ENCODE measurements at places on chromosomes 13 and 19.

DNA sequence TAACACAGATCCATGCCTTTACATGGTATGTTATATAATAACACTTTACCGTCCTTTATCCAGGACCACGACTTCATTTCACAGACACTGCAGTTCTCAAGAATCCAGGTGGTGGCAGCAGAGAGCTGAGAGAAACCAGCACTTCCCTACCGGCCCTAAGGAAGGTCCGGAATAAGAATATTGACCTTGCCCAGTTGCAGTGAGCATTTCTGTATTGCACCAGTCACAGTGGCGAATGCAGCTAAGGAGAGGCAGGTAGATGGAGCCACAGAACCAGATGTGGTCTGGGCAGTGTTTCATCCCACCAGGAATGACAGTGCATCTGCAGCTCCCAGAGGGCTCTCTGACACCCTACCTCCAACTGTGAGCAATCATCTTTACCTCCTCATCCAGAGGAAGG is 44.6 kb downstream of the ZNF787 start:
- DNase-seq, result peak; percentile 54

DNA sequence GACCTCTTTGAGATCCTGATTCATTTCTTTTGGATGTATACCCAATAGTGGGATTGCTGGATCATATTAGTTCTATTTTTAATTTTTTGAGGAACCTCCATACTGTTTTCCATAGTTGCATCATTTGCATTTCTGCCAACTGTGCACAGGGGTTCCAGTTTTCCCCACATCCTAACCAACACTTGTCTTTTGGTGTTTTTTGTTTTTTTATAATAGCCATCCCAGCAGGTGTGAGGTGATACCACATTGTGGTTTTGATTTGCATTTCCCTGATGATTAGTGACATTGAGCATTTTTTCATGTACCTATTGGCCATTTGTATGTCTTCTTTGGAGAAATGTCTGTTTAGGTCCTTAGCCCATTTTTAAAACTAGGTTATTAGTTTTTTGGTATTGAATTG is 18.8 kb upstream of the GPR183 start:
- DNase-seq, result no peak

DNA sequence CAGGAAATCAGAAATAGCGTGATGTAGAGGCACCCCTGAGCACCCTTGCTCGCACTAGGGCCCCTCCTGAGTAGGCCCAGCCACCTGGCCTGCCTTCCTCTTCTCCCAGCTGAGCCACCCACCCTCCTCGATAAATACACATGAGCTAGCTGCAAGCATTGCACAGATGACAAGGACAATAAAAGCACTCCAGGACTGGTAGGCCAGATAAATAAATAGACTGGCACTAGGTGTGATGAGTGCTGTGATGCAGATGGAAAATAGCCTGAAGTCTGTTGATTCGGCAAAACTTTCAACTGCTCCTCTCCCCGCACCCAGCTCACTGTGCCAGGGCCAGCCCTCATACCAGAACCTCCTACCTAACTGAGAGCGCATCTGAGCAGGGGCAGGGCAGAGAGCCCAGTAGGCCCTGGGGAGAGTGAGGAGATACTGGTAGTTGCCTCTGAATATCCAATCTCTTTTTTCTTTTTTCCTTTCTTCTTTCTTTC is 54.5 kb upstream of the GPI start:
- DNase-seq, result no peak

GRCh38 chr13:47067306-47067705 is 170.5 kb upstream of the HTR2A start:
- no peak for DNase-seq

- peak; percentile 29 for DNase-seq
These were observed 33.0 kb downstream of the ACTL9 start for GRCh38 chr19:8665468-8666213.

DNA sequence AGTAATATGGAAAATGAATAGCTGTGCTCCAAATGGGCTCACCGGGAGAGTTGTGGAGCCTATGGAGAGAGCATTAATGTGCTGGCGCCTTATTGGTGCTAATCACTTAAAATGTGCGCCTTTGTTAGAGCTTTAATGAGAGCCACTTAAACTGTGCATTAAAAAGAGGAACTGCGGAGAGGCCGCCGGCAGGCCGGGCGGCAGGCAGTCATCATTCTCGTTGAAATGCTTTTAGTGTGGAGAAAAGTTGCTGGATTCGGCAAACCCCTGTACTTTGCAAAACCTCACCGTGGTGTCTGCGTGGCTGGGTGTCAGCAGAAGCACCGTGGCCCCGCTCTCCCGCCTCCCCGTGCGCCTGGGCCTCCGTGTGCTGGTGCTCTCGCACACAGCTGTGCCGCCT is 105.5 kb downstream of the KDM4B start:
- DNase-seq, result no peak
